Activated CD4-positive, alpha-beta memory T cell treated with anti-CD3 and anti-CD28 coated beads for 36 hours (primary cell): ENCODE measurements at places on chromosomes 7 and 10. TPM values are rescaled to one million over a fixed set of nuclear protein-coding genes. Genes with fewer than 3 reads are reported as not detected.

Gene HOXA1
- 0.43 TPM for total RNA-seq

DNA sequence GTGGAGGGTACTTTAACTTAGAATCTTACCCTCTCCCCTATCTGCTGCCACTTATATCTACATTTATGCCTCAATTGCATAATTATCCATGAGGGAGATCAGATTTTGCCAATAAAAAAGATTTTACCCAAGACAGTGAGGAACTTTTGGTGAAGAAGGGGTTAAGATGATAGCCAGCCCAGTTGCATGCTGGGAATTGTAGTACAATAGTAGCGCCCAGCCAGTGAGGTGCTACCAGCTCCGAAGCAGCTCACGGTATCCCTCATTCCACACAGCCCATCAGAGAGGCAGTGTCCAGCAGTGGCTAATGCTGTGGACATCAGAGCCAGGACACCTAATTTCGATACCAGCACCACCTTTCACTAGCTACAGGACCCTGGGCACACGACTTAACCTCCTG lies 5.9 kb upstream of the LGI1 start:
- DNase-seq: no peak

DNA sequence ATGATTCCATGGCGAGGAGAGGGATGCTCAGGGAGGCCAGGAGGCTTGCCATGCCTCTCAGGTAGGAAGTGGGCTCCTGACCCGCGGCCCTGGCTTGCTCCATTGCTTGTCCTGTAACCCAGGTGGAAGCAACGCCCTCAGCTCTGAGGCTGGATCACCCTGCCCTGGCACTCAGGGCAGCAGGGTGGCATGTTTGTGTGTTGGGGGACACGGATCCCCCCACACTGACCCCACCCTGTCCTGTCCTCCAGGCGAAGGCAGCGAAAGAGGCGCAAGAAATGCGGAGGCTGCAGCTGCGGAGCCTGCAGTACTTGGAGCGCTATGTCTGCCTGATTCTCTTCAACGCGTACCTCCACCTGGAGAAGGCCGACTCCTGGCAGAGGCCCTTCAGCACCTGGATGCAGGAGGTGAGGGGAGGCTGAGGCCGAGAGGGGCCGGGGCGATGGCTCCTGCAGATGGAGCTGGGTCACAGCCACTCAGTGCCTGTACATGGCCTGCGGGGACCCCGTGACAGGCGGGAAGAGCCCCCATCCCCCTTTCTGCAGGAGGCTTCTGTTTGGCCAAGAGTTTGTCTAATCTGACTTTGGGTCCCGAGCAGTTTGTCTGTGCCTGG lies 38.3 kb downstream of the PRF1 start:
- no peak for DNase-seq

GRCh38 chr10:99374526-99374925 lies 45.4 kb downstream of the CNNM1 start:
- no peak for DNase-seq

Gene LBX1
- not detected for total RNA-seq

- DNase-seq: no peak
Measured at GRCh38 chr7:91656541-91657482, 223.7 kb downstream of the MTERF1 start.

- DNase-seq: no peak
Measured at GRCh38 chr7:93161181-93161762, 13.1 kb upstream of the SAMD9L start.

Gene ZDHHC16
- total RNA-seq: 42.5 TPM

DNA sequence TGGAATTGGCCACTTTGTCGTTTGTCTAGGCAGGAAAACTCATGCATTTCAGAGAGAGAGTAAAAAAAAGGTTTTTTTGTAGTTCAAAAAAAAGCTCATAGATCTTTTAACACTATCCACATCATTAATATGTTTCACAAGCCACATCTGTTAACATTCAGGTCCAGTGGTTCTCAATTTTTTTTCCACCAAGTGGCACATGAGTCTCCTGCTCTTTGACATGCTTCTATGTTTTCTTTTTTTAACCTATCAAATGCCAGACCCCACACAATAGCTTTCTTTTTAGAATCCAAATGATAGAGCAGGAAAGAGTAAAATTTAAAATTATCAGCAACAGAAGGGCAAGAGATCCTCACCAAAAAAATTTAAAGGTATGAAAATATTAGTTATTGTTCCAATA lies 20.3 kb downstream of the NOD1 start:
- DNase-seq: no peak

- DNase-seq: no peak
Measured at GRCh38 chr7:70808876-70809275, 323.1 kb upstream of the GALNT17 start.

- DNase-seq: no peak
Measured at GRCh38 chr7:68917041-68917651, 681.1 kb upstream of the AUTS2 start.
